K562 (cell line): ENCODE measurements at places on chromosomes 3 and 15. TPM values are rescaled to one million over a fixed set of nuclear protein-coding genes. Genes with fewer than 3 reads are reported as not detected.

DNA sequence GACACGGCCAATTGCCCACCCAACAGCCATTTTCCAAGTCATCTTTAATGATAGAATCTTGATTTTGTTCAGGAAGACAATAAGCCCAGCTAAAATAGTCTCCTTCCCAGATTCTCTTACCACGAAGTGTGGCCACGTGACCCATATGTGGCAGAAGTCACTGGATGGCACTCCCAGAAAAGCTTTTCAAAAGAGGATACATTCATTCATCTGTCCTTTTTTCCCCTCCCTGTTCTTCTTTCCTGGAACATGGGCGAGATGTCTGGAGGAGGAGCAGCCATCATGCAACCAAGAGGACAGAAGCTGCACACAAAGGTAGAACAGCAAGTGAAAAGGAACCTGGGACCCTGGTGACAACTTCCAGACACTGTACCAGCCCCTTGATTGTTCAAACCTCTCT is 174.7 kb downstream of the UACA start:
- no peak for DNase-seq

DNA sequence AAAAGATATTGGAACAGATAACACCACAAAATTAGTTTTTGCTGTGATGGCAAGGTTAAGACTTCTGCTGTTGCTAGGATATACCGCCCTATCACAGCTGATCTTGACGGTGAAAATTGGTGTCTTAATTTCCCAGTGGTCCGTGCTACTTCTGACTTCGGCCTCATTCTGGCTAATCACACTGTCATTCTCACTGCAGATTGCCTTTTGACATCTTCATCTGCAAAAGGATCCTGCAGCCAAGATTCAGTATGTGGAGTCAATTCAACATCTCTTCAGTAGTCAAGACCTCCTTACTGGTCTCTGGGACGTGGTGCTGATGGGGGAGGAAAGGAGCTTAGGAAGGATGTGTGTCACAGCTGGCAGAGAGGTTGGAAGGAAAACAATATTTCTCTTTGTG is 438.6 kb downstream of the WDR72 start:
- DNase-seq, result no peak

DNA sequence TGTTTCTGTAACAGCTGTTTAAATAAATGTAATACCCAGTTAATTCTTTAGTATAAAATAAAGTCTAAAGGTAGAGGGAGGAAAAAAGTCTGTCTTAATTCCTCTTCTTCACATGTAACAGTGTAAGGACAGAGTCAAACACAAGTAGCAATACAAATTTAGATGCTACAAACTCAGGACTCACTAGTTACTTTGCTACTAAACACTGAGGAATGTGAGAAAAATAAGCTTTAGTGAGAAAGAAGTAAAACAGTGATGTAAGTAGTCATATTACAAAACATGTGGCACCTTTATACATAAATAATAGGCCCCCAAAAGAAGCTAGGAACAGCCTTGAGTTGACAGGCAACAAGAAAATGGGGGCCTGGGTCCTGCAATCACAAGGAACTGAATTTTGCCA is 113.0 kb downstream of the TBC1D5 start:
- no peak for DNase-seq

GRCh38 chr15:88487796-88488523 is 20.5 kb downstream of the MRPS11 start:
- DNase-seq, result no peak

The POPDC2 gene
- 0.32 and 1.00 TPM in 2 replicates for polyA plus RNA-seq

The IL16 gene
- 15.0 and 18.8 TPM in 2 replicates for polyA plus RNA-seq
